ENCODE measurements at places on chromosomes 4 and X. TPM values are rescaled to one million over a fixed set of nuclear protein-coding genes. Genes with fewer than 3 reads are reported as not detected.

The CT45A5 gene
- not detected for total RNA-seq

The SRPK3 gene
- total RNA-seq, result not detected

The OTC gene
- 0.07 TPM for total RNA-seq

The ADH4 gene
- total RNA-seq, result not detected

The FAM50A gene
- total RNA-seq, result 30.4 TPM

The PGAM4 gene
- not detected for total RNA-seq

The F9 gene
- total RNA-seq, result not detected
